Bronchus fibroblast of lung (primary cell): ENCODE measurements at places on chromosomes 7 and 10. TPM values are rescaled to one million over a fixed set of nuclear protein-coding genes. Genes with fewer than 3 reads are reported as not detected.

The KDM7A gene
- total RNA-seq: 0.67 and 0.89 TPM in 2 replicates

The SLC18A3 gene
- not detected in 2 replicates for total RNA-seq

The AGBL3 gene
- total RNA-seq: 0.15 and 0.17 TPM in 2 replicates

The TMEM26 gene
- 0.89 and 1.0 TPM in 2 replicates for total RNA-seq

The BHLHA15 gene
- total RNA-seq: 0.34 and 0.59 TPM in 2 replicates

The KCND2 gene
- under 0.01 and 0.17 TPM in 2 replicates for total RNA-seq

The RABGEF1 gene
- total RNA-seq: 18.3 and 21.0 TPM in 2 replicates

The STEAP4 gene
- under 0.01 and 0.17 TPM in 2 replicates for total RNA-seq

The PCLO gene
- 0.17 and 0.30 TPM in 2 replicates for total RNA-seq

The RASSF4 gene
- total RNA-seq: 6.1 and 6.5 TPM in 2 replicates

The GPR22 gene
- not detected in 2 replicates for total RNA-seq

The RARRES2 gene
- 9.5 and 11.9 TPM in 2 replicates for total RNA-seq

The COL17A1 gene
- under 0.01 and 0.15 TPM in 2 replicates for total RNA-seq

The CHCHD2 gene
- total RNA-seq: 815 and 824 TPM in 2 replicates

The ANKRD26 gene
- 1.9 and 4.0 TPM in 2 replicates for total RNA-seq

The C10orf90 gene
- 0.15 and 0.17 TPM in 2 replicates for total RNA-seq

The PANK1 gene
- 5.2 and 6.1 TPM in 2 replicates for total RNA-seq

The PYROXD2 gene
- total RNA-seq: 14.1 and 19.8 TPM in 2 replicates

The AOC1 gene
- total RNA-seq: not detected in 2 replicates

The CLDN4 gene
- 1.2 and 1.7 TPM in 2 replicates for total RNA-seq

The FGFR2 gene
- total RNA-seq: 0.34 TPM in 1 of 2 replicates, not detected in the other

The ITPRIP gene
- 20.2 and 21.6 TPM in 2 replicates for total RNA-seq

The HOXA7 gene
- total RNA-seq: 3.9 and 4.2 TPM in 2 replicates

The BRAT1 gene
- 31.5 and 38.5 TPM in 2 replicates for total RNA-seq

The ZNF425 gene
- total RNA-seq: 1.0 and 1.3 TPM in 2 replicates
